ENCODE measurements at places on chromosomes 6 and 20. TPM values are rescaled to one million over a fixed set of nuclear protein-coding genes. Genes with fewer than 3 reads are reported as not detected.
A peak's percentile ranks its signal among the peaks of the same experiment; 100 is the strongest.

TMEM200A gene
- 14.9 TPM for total RNA-seq

AGPAT4 gene
- total RNA-seq, result 27.9 TPM

DNA sequence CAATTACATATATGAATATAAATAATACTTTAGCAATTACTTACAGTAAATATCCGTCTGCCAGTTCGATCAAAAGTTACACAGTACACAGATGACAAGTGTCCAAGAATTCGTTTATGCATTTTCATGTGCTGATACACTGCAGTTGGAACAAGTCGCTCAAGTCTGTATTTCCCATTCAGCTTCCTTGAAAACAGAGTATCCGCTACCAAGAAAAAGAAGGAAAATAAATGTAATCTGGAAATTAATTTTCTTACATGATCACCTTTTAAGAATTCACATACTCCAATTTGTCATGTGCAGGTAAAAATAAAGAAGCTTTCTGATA, 35.3 kb downstream of the PHIP start:
- H3K27me3 ChIP-seq, result no peaks in the 10 kb centered on the region
- no peaks in the 10 kb centered on the region for H3K36me3 ChIP-seq
- no peaks in the 10 kb centered on the region for H3K4me1 ChIP-seq
- no peak for DNase-seq
- H3K4me3 ChIP-seq, result no peak overlapping the region

- H3K27ac ChIP-seq, result no peak overlapping the region
- no peak overlapping the region for H3K4me3 ChIP-seq
- peaks cover 5% of the 10 kb centered on the region for H3K36me3 ChIP-seq
- H3K27me3 ChIP-seq, result no peaks in the 10 kb centered on the region
- H3K4me1 ChIP-seq, result peaks cover 18% of the 10 kb centered on the region
Measured at GRCh38 chr6:106099235-106099537, 13.1 kb downstream of the PRDM1 start.

GRCh38 chr20:50541606-50542041, 31.4 kb downstream of the PTPN1 start:
- H3K27me3 ChIP-seq, result no peaks in the 10 kb centered on the region
- H3K36me3 ChIP-seq, result no peaks in the 10 kb centered on the region
- H3K4me3 ChIP-seq, result peak overlapping the region; percentile 31
- H3K4me1 ChIP-seq, result peaks cover 30% of the 10 kb centered on the region
- peak overlapping the region; percentile 96 for H3K27ac ChIP-seq

FAM110A gene
- total RNA-seq, result 1.2 TPM

CPNE5 gene
- 0.29 TPM for total RNA-seq

GRCh38 chr6:109897025-109897424, 81.1 kb upstream of the GPR6 start:
- peak; percentile 0 for DNase-seq
- H3K36me3 ChIP-seq, result no peaks in the 10 kb centered on the region
- H3K4me3 ChIP-seq, result no peak overlapping the region
- no peak overlapping the region for H3K27ac ChIP-seq

GRCh38 chr6:10960171-10960570, 73.3 kb downstream of the SYCP2L start:
- H3K27me3 ChIP-seq, result no peaks in the 10 kb centered on the region
- no peaks in the 10 kb centered on the region for H3K36me3 ChIP-seq
- H3K4me1 ChIP-seq, result peaks cover 11% of the 10 kb centered on the region
- H3K4me3 ChIP-seq, result no peak overlapping the region

- DNase-seq, result no peak
- H3K27ac ChIP-seq, result no peak overlapping the region
- no peaks in the 10 kb centered on the region for H3K27me3 ChIP-seq
- H3K36me3 ChIP-seq, result no peaks in the 10 kb centered on the region
- H3K4me1 ChIP-seq, result peaks cover 11% of the 10 kb centered on the region
Measured at GRCh38 chr6:158521759-158522158, 38.1 kb upstream of the TMEM181 start.

DNA sequence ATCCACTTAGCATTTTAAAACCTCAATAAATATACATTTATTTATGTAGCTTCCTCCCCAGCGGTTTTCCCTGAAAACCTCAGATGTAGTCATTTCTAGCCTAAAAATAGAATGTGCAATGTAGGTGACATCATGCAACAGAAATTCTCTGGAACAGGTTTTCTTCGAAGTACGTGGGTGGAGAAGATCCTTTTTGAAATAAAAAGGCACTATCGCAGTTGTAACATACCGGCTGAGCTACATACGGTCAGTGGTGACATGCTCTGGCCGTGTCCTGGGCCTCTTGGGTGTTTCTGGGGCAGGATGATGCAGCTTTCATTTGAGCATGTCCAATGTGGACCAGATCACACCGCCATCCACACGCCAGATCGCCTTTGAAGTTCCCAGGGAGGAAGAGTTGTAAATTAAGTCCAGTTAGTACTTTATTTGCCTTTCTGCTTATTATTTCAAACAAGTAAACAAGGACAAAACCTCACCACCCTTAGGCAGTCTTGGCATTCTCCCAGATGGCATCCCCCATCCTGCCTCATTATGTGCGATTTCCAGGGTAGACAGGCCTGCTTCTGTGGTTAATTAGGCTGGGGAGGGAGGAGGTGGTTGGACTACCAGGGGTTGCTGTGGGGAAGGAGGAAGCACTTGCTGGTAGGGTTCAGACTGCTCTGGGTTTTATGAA, 109.5 kb upstream of the CLDN20 start:
- peak overlapping the region; percentile 92 for H3K27ac ChIP-seq
- H3K27me3 ChIP-seq, result no peaks in the 10 kb centered on the region
- peaks cover 28% of the 10 kb centered on the region for H3K4me1 ChIP-seq
- DNase-seq, result peak; percentile 96
- no peaks in the 10 kb centered on the region for H3K36me3 ChIP-seq
- peak overlapping the region; percentile 27 for H3K4me3 ChIP-seq

DNA sequence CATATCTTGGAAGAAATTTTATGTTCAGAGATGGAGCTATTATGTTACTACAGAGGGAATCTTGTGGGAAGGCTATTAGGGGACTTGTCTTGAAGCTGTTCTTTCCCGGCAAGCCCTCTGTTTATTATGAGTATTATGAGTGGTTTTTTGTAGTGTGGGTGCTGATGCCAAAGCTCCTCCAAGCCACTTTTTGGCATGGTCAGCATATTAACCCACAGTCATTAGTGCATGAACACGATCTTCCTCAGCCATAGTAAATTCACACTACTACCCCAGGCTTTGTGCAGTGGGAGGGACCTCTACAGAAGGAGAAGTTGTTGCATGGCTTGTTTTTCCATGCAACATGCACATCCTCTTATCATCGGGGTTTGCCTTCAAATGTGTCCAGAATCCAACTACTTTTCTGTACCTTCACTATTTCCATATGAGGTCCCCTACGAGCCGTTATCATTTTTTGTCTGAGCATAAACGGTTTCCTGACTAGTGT, 6.5 kb upstream of the BMP6 start:
- H3K27ac ChIP-seq, result no peak overlapping the region
- no peaks in the 10 kb centered on the region for H3K4me1 ChIP-seq
- no peaks in the 10 kb centered on the region for H3K36me3 ChIP-seq
- DNase-seq, result no peak
- H3K4me3 ChIP-seq, result no peak overlapping the region

GRCh38 chr20:50189681-50190250, 864 bp upstream of the CEBPB start:
- H3K4me3 ChIP-seq, result no peak overlapping the region
- H3K27me3 ChIP-seq, result no peaks in the 10 kb centered on the region
- peaks cover 27% of the 10 kb centered on the region for H3K4me1 ChIP-seq
- H3K36me3 ChIP-seq, result no peaks in the 10 kb centered on the region
- no peak overlapping the region for H3K27ac ChIP-seq

TUBB2B gene
- total RNA-seq, result 144 TPM

DNA sequence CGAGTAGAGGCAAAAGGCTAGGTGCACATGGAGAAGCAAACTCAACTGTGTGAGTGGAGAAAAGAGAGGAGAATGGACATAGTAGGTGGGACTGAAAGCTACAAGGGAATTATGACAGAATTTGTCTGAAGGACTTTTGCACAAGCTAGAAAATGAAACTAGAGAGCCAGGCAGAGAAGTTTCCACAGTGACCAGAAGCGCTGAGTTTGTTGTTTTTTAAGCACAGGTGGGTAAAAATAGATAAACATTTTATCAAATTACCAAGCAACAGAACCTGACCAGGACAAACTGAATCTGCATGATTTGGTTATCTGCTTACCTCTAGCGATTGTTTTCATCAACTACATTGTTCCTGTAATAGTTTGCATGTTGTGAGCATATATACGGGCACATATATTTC, 38.6 kb downstream of the SMLR1 start:
- H3K4me3 ChIP-seq, result no peak overlapping the region
- no peaks in the 10 kb centered on the region for H3K27me3 ChIP-seq
- no peak for DNase-seq
- no peaks in the 10 kb centered on the region for H3K4me1 ChIP-seq
- no peak overlapping the region for H3K27ac ChIP-seq
- H3K36me3 ChIP-seq, result no peaks in the 10 kb centered on the region

DNA sequence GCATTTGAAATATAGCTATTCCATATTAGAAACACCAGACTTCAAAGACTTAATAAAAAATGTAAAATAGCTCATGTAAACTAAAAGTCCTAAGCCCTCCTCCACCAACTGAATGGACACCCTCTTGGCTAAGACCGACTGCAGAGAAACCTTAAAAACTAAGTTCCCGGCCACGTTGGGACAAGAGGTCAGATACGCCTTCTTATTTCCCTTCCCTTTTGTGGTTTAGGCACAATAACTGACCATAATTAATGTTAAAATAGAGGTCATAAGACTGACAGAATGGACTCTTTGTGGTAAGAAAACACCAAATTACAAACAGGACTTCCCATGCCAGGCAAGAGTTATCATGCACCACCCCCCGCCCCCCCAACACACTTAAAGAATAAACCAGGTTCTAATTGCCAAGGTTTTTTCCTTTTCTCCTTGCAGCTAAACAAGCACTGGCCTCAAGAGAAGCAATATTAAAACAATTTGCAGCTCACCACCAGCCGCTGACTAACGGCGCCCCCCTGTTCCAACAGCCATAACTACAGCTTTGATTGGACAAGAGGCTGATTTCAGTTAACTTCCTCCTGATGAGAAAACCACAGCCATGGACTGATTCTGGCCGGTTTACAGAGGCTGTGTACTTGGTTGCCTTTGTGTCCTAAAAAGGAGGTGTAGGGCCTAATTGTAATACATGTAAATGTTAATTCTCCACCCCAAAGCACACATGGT, 10.7 kb upstream of the LAMP5 start:
- H3K4me1 ChIP-seq, result no peaks in the 10 kb centered on the region
- no peak overlapping the region for H3K4me3 ChIP-seq
- peaks cover 34% of the 10 kb centered on the region for H3K27me3 ChIP-seq
- no peak overlapping the region for H3K27ac ChIP-seq
- H3K36me3 ChIP-seq, result no peaks in the 10 kb centered on the region

ADAM33 gene
- total RNA-seq, result 3.0 TPM

DNA sequence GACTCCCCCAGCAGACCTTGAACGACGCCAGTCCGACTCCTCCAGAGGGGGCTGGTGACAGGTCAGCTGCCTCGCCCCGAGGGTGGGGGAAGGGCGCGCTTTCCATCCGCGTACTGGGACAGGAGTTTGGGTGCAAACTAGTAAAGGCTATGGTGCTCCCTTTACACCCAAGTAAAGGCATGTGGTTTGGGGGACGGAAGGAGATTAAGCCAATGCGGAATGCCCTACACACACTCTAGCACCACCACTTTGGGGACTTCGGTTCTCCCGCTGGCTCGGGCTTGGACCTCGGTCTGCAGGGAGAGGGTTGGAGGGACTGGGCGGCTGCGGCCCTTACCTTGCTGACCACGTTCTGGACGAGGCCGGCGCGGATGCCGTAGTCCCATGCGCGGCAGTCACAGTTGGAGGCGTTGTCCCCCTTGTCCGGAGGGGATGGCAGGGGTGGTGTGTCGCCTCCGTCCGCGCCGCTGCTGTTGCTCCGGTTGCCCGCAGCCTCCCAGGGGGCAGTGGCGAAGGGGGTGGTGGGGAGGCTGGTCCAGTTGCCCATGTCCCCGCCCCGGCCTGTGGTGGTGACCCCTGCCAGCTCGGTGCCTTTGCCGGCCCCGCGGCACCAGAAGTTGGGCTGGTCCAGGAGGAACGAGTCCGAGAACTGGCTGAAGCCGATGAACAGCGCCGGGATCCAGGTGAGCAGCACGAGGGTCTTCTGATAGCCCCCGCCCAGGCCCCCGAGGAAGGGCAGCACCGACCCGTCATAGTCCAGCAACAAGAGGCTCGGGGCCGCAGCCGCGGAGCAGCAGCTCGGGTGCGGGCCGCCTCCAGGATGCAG, 1.1 kb downstream of the SLC22A23 start:
- H3K4me3 ChIP-seq, result peak overlapping the region; percentile 73
- no peak overlapping the region for H3K27ac ChIP-seq
- DNase-seq, result no peak

- H3K4me3 ChIP-seq, result peak within 1 kb of the TSS; percentile 58
- peaks cover 12% of the 10 kb centered on the region for H3K27me3 ChIP-seq
- peaks cover 29% of the 10 kb centered on the region for H3K4me1 ChIP-seq
- no peaks in the 10 kb centered on the region for H3K36me3 ChIP-seq
- H3K27ac ChIP-seq, result no peak within 1 kb of the TSS
Measured at GRCh38 chr20:63830841-63831588, at the start of gene ZBTB46. TSS of gene ZBTB46 (minus strand) at chr20:63831264. CDS start at chr20:63790757, 40,507 bp downstream.

GRCh38 chr20:7790189-7790588, 150.1 kb downstream of the HAO1 start:
- H3K36me3 ChIP-seq, result no peaks in the 10 kb centered on the region
- H3K27ac ChIP-seq, result no peak overlapping the region
- H3K4me3 ChIP-seq, result no peak overlapping the region

BNIP5 gene
- not detected for total RNA-seq

DNA sequence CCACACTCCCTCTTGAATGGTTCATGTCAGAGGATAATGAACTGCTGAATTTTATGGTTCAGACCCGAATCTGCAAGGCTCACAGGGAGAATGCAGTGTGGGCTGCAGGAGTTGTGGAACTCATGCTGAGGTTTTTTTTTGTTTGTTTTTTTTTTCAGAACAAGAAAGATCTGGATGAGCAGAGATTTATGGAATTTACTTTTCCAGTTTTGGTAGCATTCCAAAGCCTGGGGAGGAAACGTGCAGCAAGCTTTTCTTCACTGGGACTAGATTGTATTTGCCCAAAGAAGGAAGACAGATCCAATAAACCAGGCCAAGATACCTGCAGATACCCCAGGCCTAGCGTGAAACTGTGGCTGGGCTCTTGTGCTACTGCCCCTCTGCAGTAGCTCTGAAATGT, 223.9 kb upstream of the TAB2 start:
- peak; percentile 74 for DNase-seq
- H3K4me1 ChIP-seq, result peaks cover 20% of the 10 kb centered on the region
- H3K36me3 ChIP-seq, result no peaks in the 10 kb centered on the region
- peak overlapping the region; percentile 23 for H3K4me3 ChIP-seq

SYCP2L gene
- 6.4 TPM for total RNA-seq

DNA sequence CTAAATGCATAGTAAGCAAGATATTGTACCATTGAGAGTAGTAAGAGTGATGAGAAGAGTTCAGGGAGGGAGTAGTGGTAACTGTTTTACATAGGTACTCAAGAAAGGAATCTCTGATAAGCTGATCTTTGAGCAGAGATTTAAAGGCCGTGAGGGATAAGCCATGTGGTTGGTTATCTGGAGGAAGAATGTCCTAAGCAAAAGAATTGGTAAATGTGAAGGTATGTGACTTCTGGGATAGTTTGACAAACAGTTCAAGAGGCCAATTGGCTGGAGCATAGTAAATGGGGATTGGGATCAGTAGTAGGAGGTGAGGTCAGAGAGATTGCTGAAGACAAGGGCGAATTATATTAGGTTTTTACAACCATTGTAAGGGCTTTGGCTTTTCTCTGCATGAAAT, 40.1 kb downstream of the PLCB1 start:
- no peak overlapping the region for H3K27ac ChIP-seq
- no peaks in the 10 kb centered on the region for H3K27me3 ChIP-seq
- no peak for DNase-seq
- H3K4me3 ChIP-seq, result no peak overlapping the region
- H3K4me1 ChIP-seq, result no peaks in the 10 kb centered on the region

GRCh38 chr6:157533048-157533871, 152.3 kb downstream of the ZDHHC14 start:
- DNase-seq, result no peak
- no peaks in the 10 kb centered on the region for H3K27me3 ChIP-seq
- no peak overlapping the region for H3K4me3 ChIP-seq
- H3K4me1 ChIP-seq, result peaks cover 13% of the 10 kb centered on the region

MAP3K4 gene
- 22.1 TPM for total RNA-seq

STX11 gene
- 1.9 TPM for total RNA-seq
